SK-MEL-5 (cell line): ENCODE measurements at places on chromosomes 2 and 18. TPM values are rescaled to one million over a fixed set of nuclear protein-coding genes. Genes with fewer than 3 reads are reported as not detected.

DNA sequence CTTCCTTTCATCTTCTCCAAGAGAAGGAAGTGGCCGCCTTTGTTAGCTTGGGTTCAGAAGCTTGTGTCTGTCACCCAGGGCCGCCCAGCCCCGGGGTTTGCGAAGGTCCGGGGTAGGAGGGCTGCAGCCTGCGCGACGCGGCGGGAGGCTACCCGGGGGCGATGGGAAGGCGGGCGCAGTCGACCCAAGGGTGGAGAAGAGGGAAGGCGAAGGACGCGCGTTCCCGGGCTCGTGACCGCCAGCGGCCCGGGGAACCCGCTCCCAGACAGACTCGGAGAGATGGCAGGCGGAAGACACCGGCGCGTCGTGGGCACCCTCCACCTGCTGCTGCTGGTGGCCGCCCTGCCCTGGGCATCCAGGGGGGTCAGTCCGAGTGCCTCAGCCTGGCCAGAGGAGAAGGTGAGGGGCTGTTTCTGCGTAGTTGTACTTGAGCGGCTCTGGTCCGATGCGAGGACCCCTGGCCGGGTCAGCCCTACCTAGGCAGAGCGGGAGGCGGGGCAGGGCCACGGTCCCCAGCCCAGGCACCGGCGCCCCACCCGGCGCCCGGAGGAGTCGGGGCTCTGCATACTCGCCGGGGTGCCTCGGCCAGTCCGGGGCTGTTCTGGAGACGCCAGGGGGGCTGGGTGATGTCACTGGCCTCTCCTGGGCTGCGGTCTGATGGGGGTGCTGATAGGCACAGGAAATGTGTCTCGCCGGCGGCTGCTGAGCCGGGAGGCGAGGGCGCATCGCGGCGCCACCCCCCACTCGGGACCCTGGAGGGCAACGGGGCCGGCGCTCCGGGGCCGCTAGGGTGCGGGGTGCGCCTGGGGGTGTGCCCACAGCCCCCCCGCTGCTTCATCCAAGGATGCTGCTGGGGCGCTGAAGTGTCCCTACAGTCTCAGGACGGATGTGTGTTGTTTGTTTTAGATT, at the start of gene QPCT:
Gene QPCT (plus strand): TSS at position 178 of the 909 bp plus-strand sequence. CDS start 102 bp downstream, at position 280.
- DNase-seq = peak; percentile 81

DNA sequence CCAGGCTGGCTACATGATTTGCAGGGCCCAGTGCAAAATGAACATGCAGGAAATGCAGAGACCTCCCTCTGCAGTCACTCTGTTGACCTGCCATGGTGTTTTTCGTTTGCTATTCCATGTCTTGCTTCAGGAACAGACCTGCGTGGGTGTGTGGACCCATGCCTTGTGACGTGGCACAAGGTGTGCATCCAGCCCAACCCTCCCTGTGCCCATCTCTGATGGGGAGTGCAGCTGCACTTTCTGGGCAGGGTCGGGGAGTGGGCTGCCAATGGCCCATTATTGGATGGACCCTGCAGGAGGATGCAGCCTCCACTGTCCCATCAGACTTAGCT, 33.1 kb downstream of the NAPG start:
- DNase-seq = no peak

- no peak for DNase-seq
These were observed 137.4 kb downstream of the CALCRL start for GRCh38 chr2:187310701-187311100.

DNA sequence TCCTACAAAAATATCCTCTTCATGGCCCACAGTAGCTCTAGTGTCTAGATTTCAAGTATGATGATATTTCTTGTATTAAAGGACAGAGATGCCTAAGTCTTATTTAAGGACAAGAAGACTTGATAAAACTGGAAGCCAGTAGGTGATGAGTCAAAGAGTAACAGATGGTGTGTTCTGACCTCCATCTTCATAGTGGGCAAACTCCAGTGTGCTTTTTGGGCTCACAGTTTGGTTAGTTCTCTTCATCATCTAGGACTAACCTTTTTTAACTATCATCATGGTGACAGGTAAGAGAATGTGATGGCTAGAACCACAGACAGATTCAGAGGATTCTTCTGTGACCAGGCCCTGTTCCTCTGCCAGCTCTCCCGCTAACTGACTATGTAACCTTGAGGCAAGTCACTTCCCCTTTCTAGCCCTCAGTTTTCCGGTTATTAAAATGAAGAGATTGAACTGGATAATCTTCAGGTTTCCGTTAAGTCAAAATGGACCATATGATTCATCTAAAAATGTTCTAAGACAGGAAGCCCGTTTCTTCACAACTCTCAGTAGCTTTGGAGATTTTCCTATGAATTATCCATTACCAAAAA, 140.3 kb upstream of the RASGRP3 start:
- no peak for DNase-seq

The POMC gene
- total RNA-seq = not detected in 2 replicates

GRCh38 chr2:145584353-145584752, 1064.4 kb upstream of the ZEB2 start:
- no peak for DNase-seq

The ANKRD12 gene
- 33.1 and 41.5 TPM in 2 replicates for total RNA-seq

The WDR54 gene
- 26.9 and 27.7 TPM in 2 replicates for total RNA-seq

The TET3 gene
- total RNA-seq = 2.6 and 2.7 TPM in 2 replicates

DNA sequence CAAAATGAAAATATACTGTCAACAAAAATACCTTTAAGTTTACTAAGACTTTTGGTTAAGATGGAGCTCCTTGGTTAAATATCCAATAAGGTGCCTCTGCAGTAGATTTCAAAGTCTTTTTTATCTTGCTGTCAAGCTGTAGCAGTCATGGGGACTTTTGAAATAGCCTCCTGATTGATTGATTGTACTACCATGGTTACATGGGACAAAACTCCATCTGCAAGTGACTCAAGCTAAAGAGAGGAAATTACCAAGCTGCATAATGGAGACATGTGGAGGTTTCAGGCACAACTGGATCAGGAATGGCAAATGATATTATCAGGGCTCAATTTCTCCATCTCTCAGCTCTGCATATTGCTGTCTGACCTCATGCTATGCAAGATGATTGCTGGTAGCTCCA, 73.4 kb upstream of the ST8SIA3 start:
- no peak for DNase-seq

- peak; percentile 69 for DNase-seq
These were observed 446.7 kb downstream of the SETBP1 start for GRCh38 chr18:45127405-45127804.

- DNase-seq = peak; percentile 66
These were observed 898.9 kb downstream of the CPS1 start for GRCh38 chr2:211455216-211455841.

- no peak for DNase-seq
These were observed 123.2 kb downstream of the SMAD7 start for GRCh38 chr18:48827291-48828193.

DNA sequence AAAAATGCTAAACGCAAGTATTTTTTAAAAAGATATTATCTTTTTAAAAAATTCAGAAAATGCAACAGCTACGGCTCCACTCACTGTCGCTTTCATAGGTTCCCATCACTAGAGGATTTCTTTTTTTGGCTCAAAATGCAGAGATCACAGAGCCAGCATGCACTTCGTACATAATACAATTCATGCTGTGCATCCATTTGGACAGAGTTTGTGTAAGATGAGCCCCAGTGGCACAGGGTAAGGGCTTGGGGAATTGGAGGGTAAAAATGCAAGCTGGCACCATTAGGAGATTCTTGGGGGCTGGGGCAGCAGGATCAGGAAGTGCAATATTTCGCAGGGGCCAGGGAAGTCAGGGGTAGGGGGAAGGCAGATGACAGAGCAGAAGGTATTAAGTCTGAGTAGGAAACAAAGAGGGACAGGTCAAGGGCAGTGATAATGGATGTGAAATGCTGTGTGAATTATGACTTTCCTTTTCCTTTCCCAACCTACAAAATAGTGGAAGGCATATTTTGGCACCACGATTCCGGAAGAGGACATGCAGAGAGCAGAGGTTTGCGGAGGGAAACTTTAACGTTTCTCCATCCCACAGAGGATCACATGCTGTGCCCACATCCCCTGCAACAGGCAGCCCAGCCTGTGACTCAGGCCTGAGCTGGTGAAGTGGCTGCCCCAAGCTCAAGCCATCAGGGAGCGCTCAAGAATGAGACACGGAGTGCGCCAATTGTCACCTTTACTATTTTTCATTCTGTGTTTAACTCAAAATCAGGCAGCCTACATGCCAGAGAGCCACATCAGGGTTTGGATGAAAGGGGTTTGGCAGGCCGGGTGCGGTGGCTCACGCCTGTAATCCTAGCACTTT, 4.7 kb downstream of the CAPG start:
- DNase-seq = peak; percentile 93

- no peak for DNase-seq
These were observed 517.2 kb downstream of the SUCLG1 start for GRCh38 chr2:83941886-83942285.

The CKAP2L gene
- total RNA-seq = 7.1 and 7.7 TPM in 2 replicates

The MBD5 gene
- 5.2 and 5.5 TPM in 2 replicates for total RNA-seq

DNA sequence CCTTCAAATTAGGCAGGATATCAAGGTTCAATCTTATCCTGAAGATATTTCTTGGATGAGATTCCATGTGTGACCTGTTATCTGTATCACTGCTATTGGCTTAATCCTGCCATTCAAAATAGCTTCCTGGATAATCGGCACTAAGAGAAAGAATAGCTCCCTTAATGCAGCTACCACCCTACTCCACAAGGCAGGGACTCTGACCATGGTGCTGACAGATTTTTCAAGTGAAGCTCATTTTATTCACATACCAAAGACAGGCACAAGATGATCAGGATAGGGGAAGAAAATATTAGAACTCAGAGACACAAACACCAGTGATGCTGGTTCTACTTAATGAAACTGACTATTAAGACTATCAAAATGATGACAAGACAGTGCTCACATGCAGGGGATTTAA, 74.9 kb downstream of the ORC4 start:
- DNase-seq = no peak

The UGT1A3 gene
- not detected in 2 replicates for total RNA-seq

The ZC3H8 gene
- 19.7 and 22.7 TPM in 2 replicates for total RNA-seq

DNA sequence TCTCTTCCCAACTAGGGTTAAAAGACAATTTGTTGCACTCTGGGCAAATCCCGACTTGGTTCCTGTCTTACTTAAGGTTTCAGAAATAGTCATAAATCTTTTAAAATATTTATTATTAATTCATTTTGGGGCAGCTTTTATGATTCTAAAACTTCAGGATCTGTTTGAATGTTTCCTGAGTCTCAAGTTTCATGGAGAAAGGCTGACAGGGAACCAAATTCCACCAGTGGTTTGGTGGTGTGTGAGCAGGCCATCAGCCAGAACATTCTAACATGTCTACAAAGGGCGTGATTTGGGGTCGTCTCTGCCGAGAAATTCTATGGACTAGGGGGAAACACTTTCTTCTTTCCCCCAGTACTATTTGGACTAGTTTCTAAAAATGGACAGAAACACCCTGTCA, 366.4 kb downstream of the ZNF521 start:
- no peak for DNase-seq

- DNase-seq = no peak
These were observed 119.2 kb upstream of the CCDC68 start for GRCh38 chr18:55078303-55078932.

GRCh38 chr2:7943446-7943845, 738.4 kb upstream of the ID2 start:
- DNase-seq = peak; percentile 37

- DNase-seq = peak; percentile 57
These were observed 22.8 kb downstream of the CCNYL1 start for GRCh38 chr2:207734264-207734635.

GRCh38 chr2:8863331-8863953, 26.0 kb upstream of the KIDINS220 start:
- DNase-seq = no peak

The DYSF gene
- total RNA-seq = 0.50 and 0.56 TPM in 2 replicates

The MIB1 gene
- 23.0 and 26.7 TPM in 2 replicates for total RNA-seq

The KIAA2012 gene
- total RNA-seq = not detected in 2 replicates

DNA sequence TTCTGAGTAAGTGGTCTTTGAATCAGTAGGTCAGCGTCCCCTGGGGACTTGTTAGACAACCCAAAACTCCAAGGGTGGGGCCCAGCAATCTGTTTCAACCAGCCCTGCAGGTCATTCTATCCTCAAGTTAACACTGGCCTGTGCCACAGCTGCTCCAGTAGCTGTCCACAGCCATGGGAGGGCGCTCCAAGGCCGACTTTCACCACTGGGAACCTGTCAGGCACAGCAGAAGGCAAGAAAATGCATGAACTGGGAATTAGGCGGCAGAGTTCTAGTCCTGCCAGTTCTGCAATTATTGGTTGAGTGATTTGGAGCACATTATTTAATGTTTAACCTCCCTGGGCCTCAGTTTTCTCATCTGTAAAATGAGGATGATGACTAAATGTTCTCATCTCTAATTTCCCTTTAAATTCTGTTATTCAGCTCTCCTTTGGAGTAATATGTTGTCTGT, 17.4 kb upstream of the MRPL33 start:
- peak; percentile 87 for DNase-seq

The IDH1 gene
- total RNA-seq = 432 and 474 TPM in 2 replicates

- DNase-seq = no peak
These were observed 179.5 kb downstream of the PPP1R1C start for GRCh38 chr2:182165202-182165601.

GRCh38 chr2:238108423-238109183, 8.5 kb downstream of the ESPNL start:
- DNase-seq = no peak

DNA sequence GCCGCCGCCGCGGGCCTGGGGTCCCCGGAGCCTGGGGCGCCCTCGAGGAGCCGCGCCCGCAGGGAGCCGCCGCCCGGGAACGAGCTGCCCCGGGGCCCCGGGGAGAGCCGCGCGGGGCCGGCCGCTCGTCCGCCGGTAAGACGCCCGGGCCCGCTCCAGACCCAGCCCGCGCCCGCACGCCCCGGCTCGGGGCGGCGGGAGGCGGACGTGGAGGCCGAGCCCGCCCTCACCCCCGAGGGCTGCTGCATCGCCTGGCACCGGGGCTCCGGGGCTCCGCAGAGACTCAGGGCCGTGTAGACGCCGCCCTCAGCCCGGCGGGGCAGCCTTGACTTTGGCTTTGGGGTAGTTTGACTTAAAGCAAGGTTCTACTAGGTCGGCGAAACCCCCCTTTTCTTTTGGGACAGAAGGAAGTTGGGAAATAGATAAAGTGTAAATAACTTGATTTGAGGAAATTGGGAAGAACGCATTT, 335 bp downstream of the ERFE start:
- DNase-seq = no peak

GRCh38 chr2:85401844-85402243, 8.3 kb downstream of the CAPG start:
- DNase-seq = no peak

The LRRFIP1 gene
- 38.1 and 47.3 TPM in 2 replicates for total RNA-seq

The SLC19A3 gene
- 1.4 and 1.6 TPM in 2 replicates for total RNA-seq

GRCh38 chr18:26926066-26926675, 60.7 kb upstream of the AQP4 start:
- DNase-seq = no peak

GRCh38 chr2:36376992-36377738, 21.6 kb downstream of the CRIM1 start:
- DNase-seq = no peak

The NETO1 gene
- total RNA-seq = not detected in 2 replicates

DNA sequence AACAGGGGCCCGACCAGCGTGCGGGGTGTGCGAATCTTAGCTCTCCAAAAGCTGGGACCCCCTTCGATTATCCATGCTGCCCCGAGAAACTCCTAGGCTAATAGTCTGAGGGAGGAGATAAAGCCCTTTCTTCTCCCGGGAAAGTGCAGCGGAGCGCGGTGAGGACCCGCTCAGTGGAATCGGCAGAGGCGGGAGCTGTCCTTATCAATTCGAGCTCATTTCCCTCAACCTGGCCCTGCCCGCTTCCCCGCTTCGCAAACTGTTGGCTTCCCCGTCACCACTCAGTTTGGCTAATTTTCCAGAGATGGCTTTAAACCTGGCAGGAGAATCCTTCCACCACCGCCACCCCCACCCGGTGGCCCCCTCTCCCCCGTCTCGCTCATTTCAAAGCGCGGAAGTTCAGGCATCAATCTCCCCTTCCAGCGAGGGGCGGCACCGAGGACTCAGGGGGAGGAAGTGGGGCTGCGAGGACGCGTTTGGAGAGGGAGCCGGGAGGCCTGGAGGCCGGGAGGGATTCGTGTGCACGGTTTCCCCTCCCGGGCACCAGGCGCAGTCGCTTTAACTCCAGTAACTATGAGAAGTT, 1.6 kb downstream of the KLHL14 start:
- no peak for DNase-seq
